ENCODE measurements at places on chromosomes 3 and 15.

- peak; percentile 13 for DNase-seq
Observed at GRCh38 chr15:61459785-61460707, 230.9 kb upstream of the RORA start.

GRCh38 chr3:113626503-113627371, 69.7 kb downstream of the USF3 start:
- DNase-seq: peak; percentile 81

- peak; percentile 34 for DNase-seq
Observed at GRCh38 chr15:28107111-28107903, 8.2 kb upstream of the OCA2 start.

GRCh38 chr3:176587089-176587488, 610.2 kb downstream of the TBL1XR1 start:
- no peak for DNase-seq

- peak; percentile 20 for DNase-seq
Observed at GRCh38 chr3:121223116-121223515, 315.1 kb downstream of the STXBP5L start.

DNA sequence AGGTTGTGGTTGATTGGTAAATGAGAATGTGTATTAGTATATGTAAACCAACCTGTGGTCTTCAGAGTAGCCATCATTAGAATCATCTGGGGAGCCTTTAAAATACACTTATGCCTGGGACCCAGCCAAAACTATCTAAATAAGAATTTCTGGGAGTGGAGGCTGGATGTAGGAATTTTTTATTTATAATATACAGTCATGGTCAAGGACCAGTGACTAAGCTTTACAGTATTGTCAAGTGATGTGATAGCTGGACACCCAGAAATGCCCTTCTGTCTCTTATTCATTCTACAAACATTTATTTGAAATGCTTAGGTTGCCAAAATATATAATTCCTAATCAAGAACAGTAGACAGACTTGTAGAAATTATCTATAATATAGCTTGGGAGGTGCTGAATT, 132.2 kb downstream of the MBNL1 start:
- DNase-seq: no peak

DNA sequence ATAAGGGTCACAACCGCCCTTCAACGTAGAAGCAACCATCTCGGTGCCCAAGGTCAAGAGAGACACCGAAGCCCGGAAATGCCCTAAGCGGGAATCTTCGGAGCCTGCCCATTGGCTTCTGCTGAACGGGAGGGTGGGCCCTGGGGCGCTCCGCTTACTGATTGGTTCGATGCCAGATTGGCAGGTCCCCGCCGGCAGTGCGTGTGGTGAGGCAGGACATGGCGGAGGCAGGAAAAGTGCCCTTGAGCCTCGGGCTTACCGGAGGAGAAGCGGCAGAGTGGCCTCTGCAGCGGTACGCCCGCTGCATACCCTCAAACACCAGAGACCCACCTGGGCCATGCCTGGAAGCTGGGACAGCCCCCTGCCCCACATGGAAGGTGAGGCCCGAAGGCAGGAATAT, at the start of gene REC114:
Gene REC114, plus strand, starts transcription at position 197 of the 400 bp plus-strand sequence. Its CDS starts 22 bp downstream, at position 219.
- DNase-seq: no peak

DNA sequence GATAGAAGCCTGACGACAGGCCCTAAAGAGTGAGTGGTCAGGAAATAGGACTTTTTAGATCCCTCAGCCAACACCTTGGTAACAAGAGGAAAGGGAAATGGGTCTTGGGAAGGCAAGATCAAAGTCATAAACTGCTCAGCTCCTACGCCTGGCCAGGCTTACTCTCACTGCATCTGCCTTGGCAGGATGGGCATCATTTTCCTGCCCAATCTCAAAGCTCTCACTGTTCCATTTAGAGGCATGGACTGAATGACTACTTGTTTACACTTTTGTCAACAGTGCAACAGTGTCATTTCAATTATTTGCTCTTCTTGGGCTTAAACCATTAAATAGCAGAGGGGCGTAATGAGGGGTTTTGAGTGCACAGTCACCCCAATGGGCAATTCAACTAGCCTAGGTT, 808.7 kb downstream of the GRM7 start:
- DNase-seq: no peak

GRCh38 chr3:87161013-87161412, 66.1 kb upstream of the CHMP2B start:
- DNase-seq: no peak

DNA sequence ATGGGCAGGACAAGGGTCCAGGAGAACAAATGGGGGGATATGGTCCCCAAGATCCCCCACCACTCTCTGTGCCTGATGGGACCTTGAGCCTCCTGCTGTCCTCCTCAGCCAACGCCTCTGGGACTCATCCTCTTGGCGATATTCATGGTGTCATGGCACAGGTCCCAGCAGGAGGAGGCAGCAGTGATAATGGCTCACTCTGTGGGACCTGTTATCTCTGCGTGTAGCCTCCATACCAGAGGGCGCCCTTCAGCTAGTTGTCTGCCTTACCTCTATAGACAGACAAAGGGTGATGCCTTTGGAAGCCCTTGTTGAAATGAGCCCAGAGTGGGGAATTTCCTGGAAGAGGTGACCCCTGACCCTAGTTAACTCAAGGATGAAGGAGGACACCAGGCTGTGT, 7.4 kb downstream of the ZBTB47 start:
- DNase-seq: peak; percentile 49

- DNase-seq: no peak
Observed at GRCh38 chr3:160196511-160197104, 28.6 kb upstream of the C3orf80 start.

DNA sequence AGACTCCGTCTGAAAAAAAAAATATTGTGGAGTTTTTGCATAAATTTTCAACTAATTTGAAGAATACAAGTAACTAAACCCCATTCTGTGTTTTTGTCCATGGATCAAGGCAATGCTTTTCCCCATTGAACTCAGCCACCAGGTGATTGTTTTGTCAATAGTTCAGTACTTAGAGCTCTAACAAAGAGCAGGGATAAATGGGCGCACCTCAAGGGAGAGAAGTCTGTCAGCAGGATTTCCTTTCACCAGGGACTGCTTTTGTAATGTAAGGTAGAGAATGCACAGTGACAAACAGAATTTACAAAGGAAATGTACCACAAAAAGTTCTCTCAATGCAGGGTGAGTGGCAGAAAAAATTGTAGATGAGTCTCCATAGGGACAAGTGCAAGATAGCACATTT, 10.8 kb upstream of the ATP13A5 start:
- no peak for DNase-seq

DNA sequence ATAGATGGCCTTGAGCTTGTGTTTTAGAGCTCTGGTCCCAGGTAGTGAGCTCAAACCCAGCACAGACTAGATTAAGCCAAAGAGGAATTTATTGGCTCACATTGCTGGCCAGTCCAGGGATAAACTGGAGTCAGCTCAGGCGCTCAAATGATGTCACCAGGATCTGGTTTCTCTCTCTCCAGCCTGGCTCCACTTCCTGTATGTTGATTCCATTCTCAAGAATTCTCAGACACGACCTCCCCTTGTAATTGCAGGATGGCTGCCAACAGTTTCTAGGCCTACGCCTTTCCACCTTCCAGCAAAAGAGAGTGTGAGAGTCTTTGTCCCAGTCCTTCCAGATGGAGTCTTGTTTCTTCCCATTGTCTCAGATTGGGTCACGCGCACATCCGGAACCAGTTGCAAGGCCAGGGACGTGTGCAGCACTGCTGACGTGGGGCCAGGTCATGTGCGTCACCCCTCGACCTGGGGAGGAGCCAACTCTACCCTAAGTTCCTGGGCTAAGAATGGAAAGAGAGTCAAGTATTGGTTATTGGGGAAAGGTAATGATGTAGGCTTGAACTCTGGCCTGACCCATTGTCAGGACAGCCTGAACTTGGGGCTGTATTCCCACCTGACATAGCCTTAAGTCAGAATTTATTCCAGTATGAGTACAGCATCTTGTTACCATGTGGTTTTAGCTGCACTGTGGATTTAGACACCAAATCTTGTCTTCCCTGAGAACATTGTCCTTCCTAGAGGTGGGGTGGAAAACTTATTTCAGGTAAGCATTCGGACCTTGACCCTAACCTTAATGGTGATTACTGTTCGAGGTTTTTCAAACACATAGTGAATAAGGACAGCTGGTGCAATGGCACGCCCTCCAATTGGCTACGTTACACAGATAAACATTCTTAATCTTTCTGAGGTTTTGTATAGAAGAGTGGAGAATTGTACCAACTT, 31.6 kb downstream of the CACNA1D start:
- DNase-seq: no peak

- DNase-seq: no peak
Observed at GRCh38 chr3:63963496-63963895, 51.3 kb upstream of the SCAANT1 start.

- DNase-seq: no peak
Observed at GRCh38 chr15:95252404-95252803, 1021.0 kb downstream of the MCTP2 start.

DNA sequence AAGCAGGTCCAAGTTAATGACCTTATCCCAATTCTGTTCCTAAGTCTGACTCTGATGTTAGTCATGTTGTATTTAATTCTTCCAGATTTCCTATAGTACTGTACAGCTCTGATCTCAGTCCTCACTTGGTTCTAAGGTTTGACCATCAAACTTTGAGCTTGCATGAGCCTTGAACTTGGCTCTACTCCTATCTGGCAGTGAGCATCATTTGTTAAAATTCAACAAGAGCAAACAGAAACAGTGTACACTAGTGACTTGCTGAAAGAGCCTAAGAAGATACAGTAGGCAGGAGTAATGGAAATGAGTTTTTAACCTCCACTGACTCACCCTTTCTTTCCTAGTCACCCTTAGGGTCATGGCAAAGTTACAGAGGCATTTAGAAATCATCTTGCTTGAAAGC, 451.1 kb upstream of the TPRG1 start:
- no peak for DNase-seq

GRCh38 chr3:65662095-65662494, 376.6 kb downstream of the MAGI1 start:
- DNase-seq: no peak

GRCh38 chr3:32450426-32450825, 52.2 kb downstream of the CMTM6 start:
- DNase-seq: no peak

- DNase-seq: no peak
Observed at GRCh38 chr3:5585085-5585484, 397.6 kb downstream of the EDEM1 start.

DNA sequence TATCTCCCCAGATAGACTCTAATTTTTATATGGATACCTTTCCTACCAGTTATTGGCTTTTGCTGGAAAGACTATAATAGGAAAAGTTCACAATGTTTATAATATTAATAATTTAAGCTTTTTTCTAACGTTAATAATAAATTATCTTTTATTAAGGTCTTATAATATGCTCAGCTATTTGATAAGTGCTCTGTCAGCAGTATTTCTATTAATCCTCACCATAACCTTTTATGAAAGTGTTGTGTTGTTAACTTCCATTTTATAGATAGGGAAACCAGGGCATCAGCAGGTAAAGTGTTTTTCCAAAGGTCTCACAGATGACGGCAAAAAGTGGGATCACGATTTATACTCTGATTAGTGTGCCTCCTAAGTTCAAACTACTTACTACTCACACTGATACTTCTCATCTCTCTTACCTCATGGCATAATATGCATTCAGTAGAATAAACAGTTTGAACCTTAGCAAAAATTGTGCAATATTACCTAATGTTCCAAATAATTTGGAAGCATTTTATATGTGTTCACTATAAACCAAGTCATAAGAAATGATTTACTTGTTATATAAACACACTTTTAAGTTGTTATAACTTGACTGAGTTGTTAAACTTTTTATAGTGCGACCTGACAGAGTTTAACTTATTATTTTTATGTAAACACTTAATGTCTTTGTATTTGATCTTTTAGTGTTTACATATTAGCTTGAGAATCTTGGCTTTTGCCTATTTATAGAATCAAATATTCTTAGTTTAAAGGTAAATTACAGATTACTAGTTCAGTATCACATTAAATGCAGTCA, 274.9 kb upstream of the DCBLD2 start:
- DNase-seq: no peak

GRCh38 chr3:113625834-113626233, 70.6 kb downstream of the USF3 start:
- no peak for DNase-seq

- peak; percentile 45 for DNase-seq
Observed at GRCh38 chr3:165895919-165896318, 58.7 kb upstream of the BCHE start.

- peak; percentile 10 for DNase-seq
Observed at GRCh38 chr15:45121706-45122417, 7.7 kb downstream of the DUOXA2 start.

DNA sequence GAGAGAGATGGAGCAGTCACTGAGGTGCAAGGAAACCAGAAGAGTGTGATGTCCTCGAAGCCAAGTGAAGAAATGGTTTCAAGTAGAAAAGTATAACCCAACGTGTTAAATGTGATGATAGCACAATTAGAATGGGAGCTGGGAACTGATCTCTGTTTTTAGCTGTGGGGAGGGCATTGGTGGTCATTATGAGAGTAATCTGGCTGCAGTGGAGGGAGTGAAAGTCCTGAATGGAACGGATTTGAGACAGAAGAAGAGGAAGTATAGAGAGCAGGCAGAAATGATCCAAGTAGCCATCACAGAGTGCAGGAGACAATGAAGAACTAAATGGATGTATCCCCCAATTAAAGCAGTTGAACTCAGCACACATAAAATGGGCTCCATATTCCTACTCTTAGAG, 235.3 kb downstream of the IGSF11 start:
- DNase-seq: no peak

GRCh38 chr3:143478115-143478693, 358.6 kb downstream of the CHST2 start:
- no peak for DNase-seq

DNA sequence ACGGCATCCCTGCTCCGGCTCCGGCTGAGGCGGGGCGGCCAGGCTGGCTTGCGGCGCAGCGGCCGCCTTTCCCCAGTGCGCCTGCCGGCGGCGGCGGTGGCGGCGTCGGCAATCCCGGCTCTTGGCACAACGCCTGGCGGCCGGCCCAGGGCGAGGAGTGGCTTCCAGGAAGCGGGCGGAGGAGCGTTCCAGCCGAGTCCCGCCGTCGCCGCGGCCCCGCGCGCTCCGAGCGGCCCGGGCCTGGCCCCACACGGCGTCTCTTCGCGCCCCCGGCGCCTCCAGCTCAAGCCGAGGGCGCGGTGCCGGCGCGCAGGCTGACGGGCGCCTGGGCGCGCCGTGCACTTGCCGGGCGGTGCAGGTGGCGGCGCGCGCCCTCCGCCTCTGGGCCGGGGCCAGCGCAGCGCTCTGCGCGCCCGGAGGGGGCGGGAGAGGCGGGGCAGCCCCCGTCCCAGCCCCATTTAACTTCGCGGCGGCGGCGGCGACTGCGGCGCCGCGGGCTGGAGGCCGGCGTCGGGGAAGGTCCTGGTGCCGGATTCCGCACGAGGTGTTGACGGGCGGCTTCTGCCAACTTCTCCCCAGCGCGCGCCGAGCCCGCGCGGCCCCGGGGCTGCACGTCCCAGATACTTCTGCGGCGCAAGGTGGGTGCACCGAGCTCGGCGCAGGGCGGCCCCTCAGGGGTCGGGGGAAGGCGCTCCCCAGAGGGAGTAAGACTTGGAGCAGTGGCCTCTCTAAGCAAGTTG, at the start of gene ADAMTSL3:
Gene ADAMTSL3, plus strand, starts transcription at position 485 of the 740 bp plus-strand sequence. CDS start 1,639 bp downstream, outside the sequence.
- DNase-seq: peak; percentile 73

DNA sequence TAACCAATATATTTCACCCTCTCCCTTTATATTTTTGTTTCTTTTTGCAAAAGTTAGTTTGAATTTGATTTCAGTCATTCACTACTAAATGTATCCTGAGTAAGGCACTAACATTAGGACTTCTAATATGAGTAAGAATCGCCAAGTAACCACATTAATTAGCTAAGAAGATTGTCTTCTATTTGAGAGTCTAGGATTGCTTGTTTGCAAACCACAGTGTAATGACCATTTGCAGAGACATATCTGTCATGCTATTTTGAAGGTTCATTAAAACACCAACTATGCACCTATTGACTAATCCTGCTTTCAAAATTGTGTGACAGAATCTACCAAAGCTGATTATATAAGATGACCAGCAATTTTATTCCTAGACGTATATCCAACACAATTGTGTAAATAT, 5.3 kb upstream of the EID1 start:
- DNase-seq: no peak
